ENCODE measurements at places on chromosomes 5 and 9.
A peak's percentile ranks its signal among the peaks of the same experiment; 100 is the strongest.

DNA sequence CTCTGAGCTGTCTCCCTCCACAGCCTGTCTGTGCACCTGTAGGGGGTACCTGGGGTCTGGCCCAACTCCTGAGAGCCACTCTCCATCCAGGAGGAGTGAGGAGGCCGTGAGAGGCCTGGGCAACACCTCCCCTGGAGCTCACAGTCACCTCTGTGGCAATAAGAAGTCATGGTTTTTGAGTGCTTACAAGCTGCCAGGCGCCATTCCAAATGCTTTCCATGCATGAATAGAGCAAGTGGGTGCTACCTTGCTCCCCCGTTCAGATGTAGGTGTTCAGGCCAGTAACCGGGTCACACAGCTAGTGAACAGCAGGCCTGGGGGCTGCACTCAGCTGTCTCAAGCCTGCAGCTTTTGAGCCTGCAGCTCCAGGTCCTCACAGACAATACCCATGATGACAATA lies 30.6 kb downstream of the CORO2A start:
- no peak for DNase-seq

DNA sequence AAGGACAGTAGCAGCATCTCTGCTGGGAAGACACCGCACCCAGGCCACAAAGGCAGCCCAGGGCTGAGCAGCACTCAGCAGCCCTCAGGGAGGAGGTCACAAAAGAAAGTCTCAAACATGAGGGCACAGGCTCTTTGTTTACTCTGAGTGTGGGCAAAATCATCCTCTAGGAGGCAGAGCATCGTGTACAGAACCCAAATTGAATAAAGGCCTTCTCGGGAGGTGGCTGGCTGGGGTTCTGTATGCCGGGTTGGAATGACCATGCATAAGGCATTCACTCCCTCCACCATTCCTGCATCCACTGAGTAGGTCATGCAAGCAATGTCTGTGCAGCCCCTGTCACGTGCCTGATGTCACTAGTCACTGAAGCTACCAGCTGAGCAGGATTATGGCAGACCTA lies 412.8 kb downstream of the SPOCK1 start:
- no peak for DNase-seq

GRCh38 chr9:17571825-17572224 lies 7.0 kb upstream of the SH3GL2 start:
- no peak for DNase-seq

DNA sequence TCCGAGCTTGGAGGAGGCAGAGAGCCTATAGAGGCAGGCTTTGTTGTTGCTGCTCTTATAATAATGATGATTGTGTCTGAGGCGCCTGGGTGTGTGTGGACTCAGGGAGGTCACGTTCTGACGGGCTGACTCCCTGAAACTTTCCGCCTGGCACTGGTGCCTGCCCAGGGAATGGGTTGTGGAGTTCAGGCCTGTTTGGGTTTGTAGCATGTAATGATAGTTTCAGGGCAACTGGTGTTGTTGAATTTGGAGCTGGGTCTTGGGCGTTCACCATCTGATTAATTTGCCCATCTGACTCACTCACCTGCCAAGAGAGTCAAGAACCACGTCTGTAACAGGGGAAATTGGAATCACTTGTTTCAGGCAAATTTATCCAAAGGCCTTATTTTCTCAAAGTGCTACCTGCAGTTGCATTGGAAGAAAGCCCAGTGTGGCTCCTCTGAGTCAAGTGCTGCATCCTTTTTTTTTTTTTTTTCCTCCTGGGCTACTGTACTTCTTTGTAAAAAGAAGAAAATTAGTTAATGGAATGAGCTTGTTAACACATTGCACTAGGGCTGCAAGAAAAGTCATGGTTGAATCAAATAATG lies 386.5 kb downstream of the GADD45G start:
- DNase-seq = no peak

DNA sequence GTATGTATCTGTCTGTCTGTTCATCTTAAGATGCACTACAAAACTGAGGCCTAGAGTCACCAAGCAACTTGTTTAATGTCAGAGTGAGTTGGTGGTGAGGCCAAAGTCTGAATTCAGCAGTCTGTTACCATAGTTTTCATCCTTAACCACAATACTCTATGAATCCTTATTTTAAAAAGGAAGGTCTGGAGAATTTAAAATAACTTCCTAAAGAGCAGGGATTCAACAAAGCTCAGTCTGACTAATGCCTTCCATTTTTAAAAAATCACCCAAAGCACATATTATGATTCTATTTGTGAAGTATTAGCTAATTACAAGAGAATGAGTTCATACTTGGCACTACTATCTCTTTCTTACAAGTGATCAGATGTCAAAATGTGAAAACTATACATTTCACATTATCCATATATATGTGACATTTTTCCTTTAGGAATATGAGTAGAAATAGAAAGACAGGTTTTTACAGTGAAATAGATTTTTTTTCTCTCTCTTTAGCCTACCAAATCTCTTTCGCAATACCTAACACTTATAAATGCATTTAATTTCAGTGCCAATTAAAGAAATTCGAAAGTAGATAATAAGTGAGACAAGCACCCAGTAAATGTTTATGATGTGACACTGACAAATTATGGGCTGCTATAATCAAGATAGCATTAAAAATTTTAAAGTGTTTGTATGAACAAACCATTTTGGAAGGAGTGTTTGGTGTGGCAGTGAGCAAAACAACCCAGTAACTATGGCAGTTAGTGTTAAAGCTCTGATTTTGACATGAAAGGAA lies 102.3 kb upstream of the CDKN2B start:
- DNase-seq = peak; percentile 31

GRCh38 chr9:135136991-135137832 lies 49.7 kb downstream of the OLFM1 start:
- no peak for DNase-seq

- peak; percentile 18 for DNase-seq
These were observed 508.3 kb upstream of the DAB2 start for GRCh38 chr5:39933061-39933460.

- DNase-seq = no peak
These were observed 40.7 kb upstream of the HSD17B3 start for GRCh38 chr9:96342571-96343245.

DNA sequence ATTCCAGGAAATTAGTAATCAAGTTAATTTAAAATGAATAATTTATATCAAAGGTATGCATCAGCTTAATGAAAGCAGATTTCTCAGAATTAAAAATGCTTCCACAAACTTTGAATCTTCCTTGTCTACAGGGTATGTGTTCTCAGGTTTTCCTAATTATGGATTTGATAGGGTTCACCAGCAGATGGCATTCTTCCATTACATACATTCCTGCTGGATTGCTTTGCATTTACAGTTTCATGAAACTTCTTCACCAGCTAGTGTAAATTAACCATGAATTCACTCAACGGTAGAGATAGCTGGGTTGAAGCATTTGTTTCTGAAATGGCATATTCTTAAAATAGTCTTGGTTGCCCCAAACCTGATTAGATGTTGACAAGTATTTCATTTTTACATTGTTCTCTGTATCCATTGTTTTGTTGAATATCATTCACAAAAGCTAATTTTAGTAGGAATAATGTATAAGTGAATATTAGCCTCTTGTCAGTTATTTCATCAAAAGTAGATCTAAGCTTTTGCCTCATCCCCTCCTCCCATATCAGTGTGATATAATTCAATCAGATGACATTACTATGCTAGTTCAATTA lies 68.7 kb upstream of the WDR41 start:
- peak; percentile 48 for DNase-seq

DNA sequence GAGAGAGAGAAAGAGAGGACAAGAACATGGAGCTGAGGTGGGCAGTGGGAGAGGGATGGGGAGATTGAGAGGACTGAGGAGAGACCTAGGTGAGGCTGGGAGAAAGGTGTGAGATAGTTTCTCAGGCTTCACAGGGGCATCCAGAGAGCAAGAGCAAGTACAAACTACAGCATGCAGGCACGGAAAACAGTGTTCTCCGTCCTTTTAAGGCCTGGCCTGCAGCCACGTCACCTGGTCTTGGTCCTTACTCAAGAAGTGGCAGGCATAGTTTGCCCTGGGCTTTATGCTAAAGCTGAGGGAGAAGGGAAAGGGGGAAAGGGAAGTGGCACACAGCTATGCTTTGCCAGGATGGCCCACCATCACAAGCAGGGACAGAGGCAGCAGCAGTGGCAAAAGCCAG lies 65.7 kb downstream of the SIL1 start:
- DNase-seq = no peak

DNA sequence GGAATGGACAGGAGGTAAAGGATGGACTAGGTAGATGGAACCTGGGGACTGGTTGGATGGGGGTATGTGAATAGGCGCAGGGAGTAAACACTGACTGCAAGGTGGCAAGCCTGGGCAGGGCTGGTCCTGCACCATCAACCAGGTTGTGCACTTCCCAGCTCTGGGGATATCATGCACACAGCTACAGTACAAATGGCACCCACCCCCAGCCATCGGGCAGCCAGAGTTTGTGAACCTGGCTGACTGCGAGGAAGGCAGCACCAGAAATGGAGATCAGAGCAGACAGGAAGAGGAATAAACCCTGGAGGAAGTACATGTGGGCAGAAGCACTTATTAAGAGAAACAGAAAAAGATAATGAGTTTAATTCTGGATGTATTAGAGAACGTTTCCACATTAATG lies 229.1 kb downstream of the ESM1 start:
- DNase-seq = no peak

Measured in amniotic epithelial cell (primary cell).